ENCODE measurements at places on chromosomes 5 and 9. TPM values are rescaled to one million over a fixed set of nuclear protein-coding genes. Genes with fewer than 3 reads are reported as not detected.

Gene C5orf46
- total RNA-seq = 7.8 TPM

Gene ZNF608
- 36.3 TPM for total RNA-seq

Gene TNFSF8
- not detected for total RNA-seq

Gene CDX1
- 0.57 TPM for total RNA-seq

DNA sequence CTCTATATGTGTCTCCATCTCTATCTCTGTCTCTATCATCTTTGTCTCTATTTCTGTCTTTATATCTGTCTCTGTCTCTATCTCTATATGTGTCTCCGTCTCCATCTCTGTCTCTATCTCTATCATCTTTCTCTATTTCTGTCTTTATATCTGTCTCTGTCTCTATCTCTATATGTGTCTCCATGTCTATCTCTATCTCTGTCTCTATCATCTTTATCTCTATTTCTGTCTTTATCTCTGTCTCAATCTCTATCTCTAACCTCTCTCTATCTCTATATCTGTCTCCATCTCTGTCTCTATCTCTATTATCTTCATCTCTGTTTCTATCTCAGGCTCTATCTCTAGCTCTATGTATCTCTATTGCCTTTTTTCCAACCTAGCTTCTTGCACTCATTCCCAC, 37.0 kb downstream of the IRX4 start:
- no peak overlapping the region for H3K4me3 ChIP-seq
- no peaks in the 10 kb centered on the region for H3K36me3 ChIP-seq
- no peak for DNase-seq
- no peak overlapping the region for H3K27ac ChIP-seq
- H3K4me1 ChIP-seq = no peaks in the 10 kb centered on the region
- peaks cover 43% of the 10 kb centered on the region for H3K27me3 ChIP-seq

GRCh38 chr5:172450861-172451695, 3.2 kb downstream of the SH3PXD2B start:
- H3K4me3 ChIP-seq = peak overlapping the region; percentile 35
- H3K27ac ChIP-seq = peak overlapping the region; percentile 96
- peaks cover 10% of the 10 kb centered on the region for H3K36me3 ChIP-seq

DNA sequence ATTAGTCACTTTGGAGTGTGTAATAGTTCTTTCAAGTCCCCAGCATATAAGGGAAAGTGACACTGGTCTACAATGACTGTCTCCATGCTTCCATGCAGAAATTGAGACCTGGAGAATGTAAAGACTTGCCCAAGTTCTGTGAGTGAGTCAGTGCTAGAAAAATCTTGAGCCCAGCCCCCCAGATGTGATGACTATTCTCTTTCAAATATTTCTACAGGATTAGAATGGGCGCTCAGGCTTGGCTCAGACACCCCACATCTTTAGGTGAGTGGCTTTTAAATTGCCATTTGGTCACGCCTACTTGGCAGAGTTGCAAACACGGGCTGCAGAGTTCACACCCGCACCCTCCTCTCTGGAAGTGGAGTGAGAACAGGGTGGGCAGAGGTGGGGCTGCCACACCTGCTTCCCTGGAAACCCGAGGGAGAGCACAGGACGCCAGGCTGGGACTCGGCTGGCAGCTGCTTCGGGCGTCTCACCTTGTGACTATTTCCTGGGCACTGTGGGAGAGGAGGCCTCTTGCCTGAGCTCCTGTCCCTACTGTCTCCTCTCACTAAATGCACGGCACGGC, 37.6 kb downstream of the ROPN1L start:
- H3K36me3 ChIP-seq = peaks cover 2% of the 10 kb centered on the region
- DNase-seq = peak; percentile 51
- peaks cover 41% of the 10 kb centered on the region for H3K4me1 ChIP-seq
- no peak overlapping the region for H3K4me3 ChIP-seq
- H3K27me3 ChIP-seq = peaks cover 4% of the 10 kb centered on the region

DNA sequence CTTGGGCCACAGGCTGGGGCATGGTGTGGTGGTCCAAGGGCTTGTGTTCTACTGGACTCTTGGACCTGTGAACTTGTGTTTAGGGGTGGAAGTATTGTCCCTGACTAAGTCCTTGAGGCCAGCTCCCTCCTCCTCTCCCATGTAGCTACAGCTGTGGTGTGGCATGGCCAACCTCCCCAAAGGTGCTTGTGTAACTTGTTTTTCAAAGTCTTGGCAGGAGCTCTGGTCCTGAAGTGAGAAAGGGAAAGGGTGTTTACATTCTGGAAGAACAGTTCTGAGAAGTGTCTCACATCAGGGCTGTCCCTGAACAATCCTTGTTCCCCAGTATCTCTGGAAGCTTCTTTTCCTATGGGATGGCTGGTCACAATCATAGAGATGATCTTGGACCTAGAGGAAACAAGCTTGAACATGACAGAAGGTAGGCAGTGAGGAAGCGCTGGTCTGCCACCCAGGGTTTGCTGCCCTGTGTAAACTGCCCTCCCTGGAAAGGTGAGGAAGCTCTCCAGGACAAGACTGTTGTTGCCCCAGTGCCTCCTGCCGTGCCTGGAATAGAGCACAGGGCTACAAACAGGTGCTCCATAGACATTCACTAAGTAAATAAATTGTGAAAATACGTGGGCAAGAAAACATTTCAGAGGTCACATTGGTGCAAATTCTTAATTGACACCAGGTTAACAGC, 64.6 kb upstream of the KLF9 start:
- H3K4me3 ChIP-seq = no peak overlapping the region
- DNase-seq = no peak
- no peaks in the 10 kb centered on the region for H3K27me3 ChIP-seq
- H3K36me3 ChIP-seq = peaks cover 1% of the 10 kb centered on the region
- H3K27ac ChIP-seq = peak overlapping the region; percentile 50

GRCh38 chr9:36744678-36745077, 172.0 kb downstream of the MELK start:
- H3K27me3 ChIP-seq = peaks cover 51% of the 10 kb centered on the region
- no peak for DNase-seq
- H3K27ac ChIP-seq = no peak overlapping the region

DNA sequence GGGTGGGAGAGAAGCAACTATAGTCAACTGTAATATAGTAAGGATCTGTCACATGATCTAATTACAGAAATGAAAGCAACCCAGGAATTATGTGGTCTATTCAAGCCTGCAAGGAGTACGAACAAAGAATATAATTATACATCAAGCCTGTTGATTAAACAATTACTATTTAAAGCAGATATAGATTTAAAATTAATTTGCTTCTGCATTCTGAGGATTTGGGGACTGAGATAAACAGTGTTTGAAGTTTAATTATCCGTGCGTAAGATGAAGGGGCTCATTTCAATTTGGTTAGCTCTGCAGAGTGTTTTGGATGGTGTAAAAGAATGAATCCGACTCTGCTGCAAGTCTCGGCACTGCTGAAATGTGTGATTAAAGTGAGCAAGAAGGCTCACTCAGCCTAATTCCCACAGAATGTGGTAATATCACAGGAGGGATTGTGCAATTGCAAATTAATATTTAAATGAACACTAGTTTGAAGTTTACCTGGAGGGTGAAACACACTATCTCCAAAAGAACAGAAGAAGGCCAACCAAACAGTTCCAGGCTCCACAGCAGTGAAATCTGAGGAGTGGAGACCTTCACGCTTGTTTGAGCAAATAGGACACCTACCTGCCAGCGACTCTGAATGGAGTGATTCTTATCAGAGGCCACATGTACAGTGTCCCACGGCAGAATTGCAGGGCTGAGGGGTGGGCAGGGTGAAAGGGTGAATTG, 420.6 kb upstream of the SLC30A5 start:
- peaks cover 12% of the 10 kb centered on the region for H3K4me1 ChIP-seq
- no peak overlapping the region for H3K27ac ChIP-seq
- no peak overlapping the region for H3K4me3 ChIP-seq
- H3K36me3 ChIP-seq = no peaks in the 10 kb centered on the region
- no peaks in the 10 kb centered on the region for H3K27me3 ChIP-seq

- H3K4me1 ChIP-seq = peaks cover 16% of the 10 kb centered on the region
- H3K27ac ChIP-seq = no peak overlapping the region
- no peak for DNase-seq
- H3K27me3 ChIP-seq = no peaks in the 10 kb centered on the region
Measured at GRCh38 chr5:67581203-67581602, 384.6 kb upstream of the CD180 start.

- DNase-seq = no peak
- no peaks in the 10 kb centered on the region for H3K36me3 ChIP-seq
- H3K27me3 ChIP-seq = no peaks in the 10 kb centered on the region
- peak overlapping the region; percentile 90 for H3K27ac ChIP-seq
Measured at GRCh38 chr9:22107202-22108045, 98.3 kb upstream of the CDKN2B start.

DNA sequence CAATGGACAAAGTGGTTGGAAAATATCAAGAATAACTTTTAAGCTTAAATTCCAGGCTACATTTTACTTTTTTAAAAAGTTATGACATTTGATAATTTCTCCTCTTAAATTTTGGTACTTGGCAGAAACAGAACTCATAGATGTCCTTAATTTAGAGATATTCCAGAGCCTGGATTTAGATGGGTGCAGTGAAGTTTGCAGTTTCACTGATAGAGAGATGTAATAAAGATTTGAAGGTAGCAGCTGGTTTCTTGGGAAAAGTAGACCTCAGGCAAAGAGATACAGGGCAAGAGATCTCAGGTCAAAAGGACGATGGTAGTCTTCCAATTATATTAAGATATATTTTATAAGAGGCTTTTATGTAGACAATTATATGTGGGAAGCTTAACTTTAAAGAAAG, 134.6 kb downstream of the ISL1 start:
- H3K27me3 ChIP-seq = peaks cover 25% of the 10 kb centered on the region
- no peaks in the 10 kb centered on the region for H3K36me3 ChIP-seq

GRCh38 chr5:132025403-132025971, 14.0 kb upstream of the ACSL6 start:
- DNase-seq = no peak
- peaks cover 50% of the 10 kb centered on the region for H3K27me3 ChIP-seq
- H3K27ac ChIP-seq = no peak overlapping the region
- no peaks in the 10 kb centered on the region for H3K4me1 ChIP-seq

GRCh38 chr5:133663397-133664054, 51.2 kb upstream of the FSTL4 start:
- H3K4me1 ChIP-seq = peaks cover 7% of the 10 kb centered on the region
- H3K27ac ChIP-seq = no peak overlapping the region
- no peak overlapping the region for H3K4me3 ChIP-seq
- H3K27me3 ChIP-seq = peaks cover under 1% of the 10 kb centered on the region
- H3K36me3 ChIP-seq = no peaks in the 10 kb centered on the region

GRCh38 chr5:13910637-13911288, 33.7 kb downstream of the DNAH5 start:
- no peak overlapping the region for H3K27ac ChIP-seq
- H3K4me3 ChIP-seq = no peak overlapping the region
- H3K27me3 ChIP-seq = peaks cover 4% of the 10 kb centered on the region
- H3K36me3 ChIP-seq = no peaks in the 10 kb centered on the region
- DNase-seq = no peak
- H3K4me1 ChIP-seq = no peaks in the 10 kb centered on the region

GRCh38 chr9:100368672-100369071, 15.9 kb upstream of the TEX10 start:
- H3K4me3 ChIP-seq = no peak overlapping the region
- no peak overlapping the region for H3K27ac ChIP-seq
- H3K4me1 ChIP-seq = peaks cover 3% of the 10 kb centered on the region
- DNase-seq = no peak

DNA sequence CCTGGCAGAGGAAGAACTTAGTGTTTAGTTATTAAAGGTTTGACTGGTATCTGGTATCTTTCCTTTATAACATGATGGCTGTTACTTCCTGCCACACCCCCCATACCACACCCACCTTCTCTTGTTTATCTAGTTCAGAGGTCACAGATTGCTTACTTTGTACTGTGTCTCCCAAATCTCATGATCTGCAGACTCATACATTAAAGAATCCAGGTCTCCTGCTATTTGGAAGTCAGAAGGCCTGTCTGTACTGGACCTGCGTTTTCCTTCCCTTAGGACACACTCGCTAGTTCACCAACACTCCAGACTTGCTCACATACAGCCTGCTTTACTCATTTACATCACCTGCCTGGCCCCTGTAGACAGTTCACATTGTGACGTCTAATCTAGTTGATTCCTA, 39.3 kb downstream of the NUDT12 start:
- no peaks in the 10 kb centered on the region for H3K36me3 ChIP-seq
- no peak for DNase-seq
- H3K27me3 ChIP-seq = no peaks in the 10 kb centered on the region

DNA sequence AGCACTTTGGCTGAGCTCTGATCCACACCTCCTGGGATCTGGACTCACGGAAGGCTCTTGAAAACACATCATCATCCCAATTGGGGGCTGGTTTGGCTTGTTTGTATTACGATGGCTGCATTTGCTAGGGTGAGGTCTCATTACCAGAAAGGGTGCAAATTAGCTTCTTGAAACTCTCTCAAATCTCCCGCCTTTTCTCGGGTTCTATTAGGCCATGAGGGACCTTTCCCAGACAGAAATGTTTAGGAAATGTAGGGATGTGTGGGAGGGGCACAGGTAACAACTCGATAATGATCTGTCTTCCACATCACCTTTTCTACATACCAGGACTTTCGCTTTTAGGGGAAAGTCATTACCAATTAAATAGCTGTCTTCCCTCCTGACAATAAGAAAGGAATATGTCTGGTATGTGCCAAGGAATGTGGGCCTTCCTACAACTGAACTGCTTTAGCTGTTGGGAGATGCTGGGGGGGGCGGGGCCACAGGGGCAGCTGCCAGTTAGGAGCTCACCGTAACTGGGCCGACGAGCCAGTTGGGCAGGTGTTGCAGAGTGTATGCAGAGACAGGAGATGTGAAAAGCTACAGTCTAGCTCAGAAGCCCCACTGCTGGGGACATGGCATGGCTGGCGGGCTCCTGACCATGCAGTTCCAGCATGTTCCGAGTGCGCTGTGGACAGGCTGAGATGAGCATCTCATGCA, 71.2 kb downstream of the AK8 start:
- no peak overlapping the region for H3K4me3 ChIP-seq
- H3K27ac ChIP-seq = no peak overlapping the region
- H3K36me3 ChIP-seq = no peaks in the 10 kb centered on the region
- H3K27me3 ChIP-seq = peaks cover 41% of the 10 kb centered on the region
- H3K4me1 ChIP-seq = no peaks in the 10 kb centered on the region

Measured in chondrocyte (in vitro differentiated cells).